ENCODE measurements at places on chromosomes 7 and 10. TPM values are rescaled to one million over a fixed set of nuclear protein-coding genes. Genes with fewer than 3 reads are reported as not detected.

DNA sequence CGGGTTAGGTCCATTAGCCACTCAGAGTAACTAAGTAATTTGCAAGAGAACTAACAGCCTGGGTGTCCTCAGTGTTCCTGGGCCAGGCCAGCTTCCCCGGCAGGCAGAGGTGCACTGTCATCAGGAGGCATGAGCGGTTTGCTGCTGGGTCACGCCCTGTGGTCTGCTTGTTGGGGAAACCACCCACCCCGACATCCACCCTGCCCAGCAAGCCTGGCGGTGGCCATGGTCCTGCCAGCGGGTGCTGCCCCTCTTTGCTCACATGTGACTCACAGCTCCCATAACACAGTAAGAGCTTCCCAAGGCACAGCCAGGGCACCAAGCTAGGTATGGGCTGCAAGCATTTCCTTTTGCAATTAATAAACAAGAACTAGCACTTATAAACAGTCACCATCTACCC, 75.9 kb downstream of the RGS10 start:
- DNase-seq = no peak

LLCFC1 gene
- polyA plus RNA-seq = 0.63 TPM

DNA sequence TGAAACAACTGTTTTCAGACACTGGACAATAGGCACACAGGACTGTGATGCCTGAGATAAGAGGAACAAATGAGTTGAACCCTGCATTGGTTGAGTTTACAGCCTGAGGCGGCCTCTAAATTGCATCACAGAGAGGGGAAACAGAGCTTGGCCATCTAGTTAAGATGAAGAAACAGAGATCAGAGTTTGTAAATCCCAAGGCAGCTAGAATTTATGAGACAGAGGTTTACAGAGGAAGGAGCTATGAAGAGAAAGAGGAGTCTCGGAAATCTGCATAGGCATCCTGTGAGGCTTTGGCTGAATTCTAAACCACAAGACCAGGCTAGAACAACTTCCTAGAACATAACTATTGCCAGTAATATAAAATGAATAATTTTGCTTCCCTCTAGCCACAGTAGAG, 41.0 kb upstream of the OIT3 start:
- no peak for DNase-seq

DNA sequence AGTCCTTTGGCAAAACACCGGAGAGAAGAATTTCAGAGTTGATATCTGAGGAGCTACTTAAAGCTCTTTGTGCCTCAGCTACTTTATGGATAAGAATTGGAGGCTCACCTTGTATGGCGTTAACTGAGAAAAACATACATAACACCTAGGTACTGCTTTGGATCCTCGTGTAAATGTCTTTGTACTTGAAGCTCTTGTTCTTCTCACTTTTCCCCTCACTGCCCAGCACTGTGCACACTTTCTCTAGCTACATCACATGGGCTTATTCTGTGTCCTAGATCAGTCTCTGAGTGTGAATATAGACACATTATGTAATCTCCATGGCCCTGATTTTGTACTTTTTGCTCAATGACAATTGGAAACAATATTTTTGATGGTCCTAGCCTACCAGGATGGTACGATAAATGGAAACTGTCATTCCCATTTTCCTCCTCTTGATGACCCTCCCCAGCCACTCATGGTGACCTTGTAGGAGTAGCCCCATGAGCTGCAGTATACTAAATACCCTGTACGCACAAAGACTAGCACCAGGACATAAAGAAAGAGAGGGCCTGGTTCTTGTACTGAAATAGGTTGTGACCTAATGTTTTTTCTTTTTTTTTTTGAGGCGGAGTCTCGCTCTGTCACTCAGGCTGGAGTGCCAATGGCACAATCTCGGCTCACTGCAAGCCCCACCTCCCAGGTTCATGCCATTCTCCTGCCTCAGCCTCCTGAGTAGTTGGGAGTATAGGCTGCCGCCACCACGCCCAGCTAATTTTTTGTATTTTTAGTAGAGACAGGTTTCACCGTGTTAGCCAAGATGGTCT, 22.1 kb downstream of the STAMBPL1 start:
- DNase-seq = no peak

- no peak for DNase-seq
Observed at GRCh38 chr10:88791924-88792323, 10.6 kb upstream of the LIPM start.

DNA sequence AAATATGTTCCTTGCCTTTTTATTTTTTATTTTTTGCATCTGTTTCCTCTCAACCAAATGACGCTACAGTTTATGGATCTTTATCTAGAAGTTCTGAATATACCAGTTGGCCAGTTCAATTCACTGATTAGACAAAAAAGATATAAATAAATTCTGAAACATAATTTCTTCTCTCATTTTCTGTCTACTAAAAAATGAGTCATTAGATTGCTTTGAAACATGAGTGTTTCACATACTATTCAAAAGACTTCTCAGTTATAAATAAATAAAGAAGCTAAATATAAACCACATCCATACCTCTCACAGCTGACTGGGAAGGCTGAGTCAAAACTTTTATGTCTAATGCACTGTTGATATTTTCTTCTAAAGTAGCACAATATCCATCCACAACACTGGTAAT, 97.6 kb upstream of the GPR22 start:
- no peak for DNase-seq

DNA sequence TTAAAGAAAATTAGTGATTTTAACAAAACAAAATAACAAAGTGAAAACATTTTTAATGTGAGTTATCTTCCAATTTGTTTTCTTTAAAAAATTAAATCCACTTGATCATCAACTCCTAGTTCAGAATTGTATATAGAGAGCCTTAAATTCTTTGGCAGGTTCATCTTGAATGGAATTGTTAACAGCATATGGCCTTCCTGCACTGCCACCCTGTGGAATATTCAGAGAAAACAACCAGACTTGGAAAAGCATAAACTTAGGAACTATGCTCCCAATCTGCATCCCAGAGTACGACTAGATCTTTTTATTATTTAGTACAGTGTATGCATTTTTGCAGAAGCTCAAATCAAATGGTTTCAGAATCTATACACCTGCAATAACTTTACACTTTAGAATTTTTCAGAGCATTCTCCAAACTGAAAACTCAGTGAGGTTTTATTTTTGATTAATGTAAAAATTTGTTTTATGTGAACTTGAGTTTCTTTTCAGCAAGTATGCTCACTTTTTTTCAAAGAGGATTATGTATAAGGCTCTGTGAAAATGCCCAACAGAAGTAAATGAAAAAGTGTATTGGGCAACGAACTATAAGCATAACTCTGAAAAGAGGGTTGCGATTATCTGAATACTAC, 44.9 kb upstream of the ANK3 start:
- peak; percentile 69 for DNase-seq

DNA sequence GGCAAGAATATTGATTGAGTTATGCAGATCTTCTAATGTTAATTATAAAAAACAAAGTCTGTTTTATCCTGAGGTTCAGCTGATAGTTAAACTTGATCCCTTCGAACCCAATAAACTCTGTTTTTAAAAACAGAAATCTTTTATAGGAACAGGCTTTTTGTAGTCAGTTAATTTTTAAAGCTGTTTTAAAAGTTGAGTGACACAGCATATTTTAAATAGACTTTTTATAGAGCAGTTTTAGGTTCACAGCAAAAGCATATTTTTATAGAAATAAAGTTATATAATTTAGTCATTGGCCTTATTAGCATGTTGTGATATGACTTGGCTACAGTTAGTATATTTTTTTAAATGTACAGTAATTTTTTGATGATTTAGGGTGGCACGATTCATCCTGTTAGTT, 11.1 kb downstream of the FOXK1 start:
- no peak for DNase-seq

DNA sequence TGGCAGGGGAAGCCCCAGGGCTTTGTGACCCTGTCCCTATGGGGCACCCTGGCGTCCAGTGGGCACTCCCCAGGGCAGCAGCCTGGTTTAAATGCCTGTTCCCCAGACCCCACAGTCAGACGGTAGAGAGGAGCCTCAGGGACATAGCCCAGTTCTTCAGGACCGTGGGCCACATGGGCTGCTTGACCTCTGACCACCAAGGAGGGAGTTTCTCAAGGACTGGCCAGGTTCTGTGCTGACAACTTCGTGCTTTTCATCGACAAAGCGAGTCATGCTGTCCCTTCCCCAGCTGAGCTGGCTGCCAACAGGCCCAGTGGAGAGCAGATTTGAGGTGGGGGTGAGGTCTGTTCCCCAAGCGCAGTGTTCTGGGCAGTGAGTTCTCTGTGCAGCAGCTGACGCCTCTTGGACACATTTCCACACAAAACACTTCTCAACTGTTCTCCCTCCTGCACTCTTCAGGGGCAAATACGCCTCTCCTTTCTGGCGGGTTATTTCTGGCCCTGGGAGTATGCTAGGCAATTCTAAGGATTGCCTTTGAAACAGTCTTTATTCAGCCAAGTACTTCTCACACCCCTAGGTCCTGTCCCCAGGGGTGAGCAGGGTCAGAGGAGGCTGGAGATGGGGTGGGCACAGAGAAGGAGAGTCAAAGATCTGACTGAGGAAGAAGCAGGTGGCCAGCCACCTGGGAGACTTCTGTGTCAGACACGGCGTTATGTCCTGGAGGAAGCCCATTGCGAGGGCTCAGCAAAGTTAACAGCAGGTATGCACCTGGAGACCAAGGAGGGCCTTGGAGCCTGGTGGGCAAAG, 57.3 kb upstream of the CAMK2B start:
- DNase-seq = no peak

DNA sequence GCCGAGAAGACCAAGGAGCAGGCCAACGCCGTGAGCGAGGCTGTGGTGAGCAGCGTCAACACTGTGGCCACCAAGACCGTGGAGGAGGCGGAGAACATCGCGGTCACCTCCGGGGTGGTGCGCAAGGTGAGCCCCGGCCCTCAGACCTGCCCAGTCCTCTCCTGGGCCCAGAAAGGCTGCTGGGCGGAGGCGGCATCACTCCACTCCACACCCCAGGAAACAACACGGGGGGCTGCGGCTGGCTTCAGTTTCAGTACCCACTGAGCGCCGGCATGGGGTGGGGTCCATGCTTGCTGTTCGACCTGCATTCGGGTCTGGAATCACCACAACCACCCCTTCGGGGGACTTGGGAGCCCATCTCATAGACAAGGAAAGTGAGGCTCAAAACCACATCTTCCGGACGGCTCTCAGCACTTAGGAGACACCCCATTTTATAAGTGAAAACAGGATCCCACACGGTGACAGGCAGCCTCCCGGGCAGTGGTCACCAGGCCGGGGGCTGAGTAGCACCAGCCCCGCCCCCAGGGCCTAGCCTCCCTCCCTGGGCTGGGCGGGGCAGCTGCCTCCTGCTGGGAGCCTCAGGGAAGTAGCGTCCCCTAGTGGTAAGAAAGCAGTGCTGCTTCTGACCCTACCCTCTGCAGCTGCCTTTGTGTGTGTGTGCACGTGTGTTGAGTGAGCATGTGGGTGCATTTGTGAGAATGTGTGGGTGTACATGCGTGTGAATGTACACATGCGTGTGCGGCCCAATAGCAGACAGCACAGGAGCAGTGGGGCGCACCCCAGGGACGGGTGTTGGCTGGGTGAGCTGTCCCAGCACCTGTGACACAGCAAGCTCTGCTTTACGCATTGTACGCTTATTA, 1.8 kb downstream of the SNCG start:
- no peak for DNase-seq
